ENCODE measurements at places on chromosomes 1 and 21. TPM values are rescaled to one million over a fixed set of nuclear protein-coding genes. Genes with fewer than 3 reads are reported as not detected.

GBP5 gene
- polyA plus RNA-seq, result not detected

CSF3R gene
- not detected for polyA plus RNA-seq

ZBTB7B gene
- polyA plus RNA-seq, result 8.7 TPM

AKIRIN1 gene
- 74.3 TPM for polyA plus RNA-seq

LY9 gene
- polyA plus RNA-seq, result not detected

SMPDL3B gene
- 0.07 TPM for polyA plus RNA-seq

OLIG2 gene
- not detected for polyA plus RNA-seq

TP73 gene
- not detected for polyA plus RNA-seq

CFAP141 gene
- polyA plus RNA-seq, result not detected

COL18A1 gene
- 37.0 TPM for polyA plus RNA-seq

BACE2 gene
- polyA plus RNA-seq, result 61.4 TPM

BARHL2 gene
- not detected for polyA plus RNA-seq

ZNF672 gene
- 10.9 TPM for polyA plus RNA-seq

- no peak for DNase-seq
Measured at GRCh38 chr1:160548183-160548582, 25.1 kb upstream of the SLAMF6 start.

- peak; percentile 61 for DNase-seq
Measured at GRCh38 chr1:42657981-42658876, at the start of gene PPIH. TSS of gene PPIH (plus strand) at chr1:42658423. CDS start at chr1:42658447, 24 bp downstream.

GRCh38 chr1:178004926-178005391 lies 35.1 kb upstream of the SEC16B start:
- no peak for DNase-seq

GRCh38 chr1:204350857-204351573 lies 8.7 kb downstream of the PLEKHA6 start:
- DNase-seq, result peak; percentile 59

- DNase-seq, result no peak
Measured at GRCh38 chr1:181538836-181539235, 55.5 kb downstream of the CACNA1E start.

GRCh38 chr21:26153758-26154157 lies 16.8 kb downstream of the APP start:
- DNase-seq, result no peak

- DNase-seq, result peak; percentile 55
Measured at GRCh38 chr1:78840453-78841271, 165.9 kb downstream of the ADGRL4 start.

DNA sequence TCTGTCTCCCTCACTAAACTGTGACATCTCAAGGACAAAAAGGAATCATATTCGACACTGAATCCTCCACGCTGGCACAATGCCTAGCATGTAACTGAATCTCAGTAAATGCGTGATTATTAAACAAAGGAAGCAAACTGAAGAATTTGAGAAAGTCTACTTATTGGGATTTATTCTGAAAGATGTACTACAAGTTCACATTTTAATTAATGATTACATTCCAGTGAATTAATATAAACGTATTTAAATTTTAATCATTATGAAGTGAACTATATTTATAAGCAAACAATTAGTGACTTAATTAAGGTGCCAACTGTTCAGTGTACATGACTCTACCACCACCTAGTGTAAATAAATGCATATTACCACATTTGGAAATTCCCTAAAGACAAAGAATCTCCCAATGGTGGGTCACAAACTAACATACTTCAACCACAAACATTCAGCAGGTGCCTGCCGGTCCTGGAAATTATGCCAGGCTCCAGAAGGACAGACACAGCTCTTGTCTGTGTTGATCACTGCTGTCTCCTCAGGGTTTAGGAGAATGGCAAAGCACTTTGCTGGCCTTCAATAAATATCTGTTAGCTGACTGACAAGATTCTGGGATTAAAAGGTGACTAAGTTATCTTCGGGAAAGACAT lies 56.3 kb downstream of the SMYD3 start:
- no peak for DNase-seq

GRCh38 chr1:10621906-10622305 lies 147.2 kb downstream of the PEX14 start:
- no peak for DNase-seq

- DNase-seq, result no peak
Measured at GRCh38 chr1:35577071-35577998, 4.2 kb downstream of the TFAP2E start.

- DNase-seq, result no peak
Measured at GRCh38 chr1:241738284-241739078, 86.4 kb downstream of the WDR64 start.

GRCh38 chr21:44010429-44010828 lies 1.7 kb upstream of the TRAPPC10 start:
- DNase-seq, result no peak

GRCh38 chr1:93758842-93759515 lies 77.3 kb upstream of the BCAR3 start:
- DNase-seq, result no peak

DNA sequence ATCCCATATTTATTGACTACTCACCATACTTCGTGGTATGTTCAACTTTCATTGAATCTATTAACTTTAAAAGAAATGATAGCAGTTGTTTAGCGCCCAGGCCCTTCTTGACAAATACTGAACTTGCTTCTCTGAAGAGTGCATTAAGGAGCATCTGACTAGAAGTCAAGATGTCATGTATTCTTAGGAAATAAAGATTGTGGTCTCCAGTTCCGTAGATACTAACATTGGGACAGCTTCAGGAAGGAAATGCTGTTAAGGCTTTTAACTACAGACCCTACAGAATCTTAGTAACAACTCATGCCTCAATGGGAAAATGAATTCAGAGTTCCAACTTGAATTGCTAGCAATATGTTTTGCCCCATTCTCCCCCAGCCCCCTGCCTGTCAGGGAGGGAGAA lies 14.8 kb downstream of the LYST start:
- no peak for DNase-seq

DNA sequence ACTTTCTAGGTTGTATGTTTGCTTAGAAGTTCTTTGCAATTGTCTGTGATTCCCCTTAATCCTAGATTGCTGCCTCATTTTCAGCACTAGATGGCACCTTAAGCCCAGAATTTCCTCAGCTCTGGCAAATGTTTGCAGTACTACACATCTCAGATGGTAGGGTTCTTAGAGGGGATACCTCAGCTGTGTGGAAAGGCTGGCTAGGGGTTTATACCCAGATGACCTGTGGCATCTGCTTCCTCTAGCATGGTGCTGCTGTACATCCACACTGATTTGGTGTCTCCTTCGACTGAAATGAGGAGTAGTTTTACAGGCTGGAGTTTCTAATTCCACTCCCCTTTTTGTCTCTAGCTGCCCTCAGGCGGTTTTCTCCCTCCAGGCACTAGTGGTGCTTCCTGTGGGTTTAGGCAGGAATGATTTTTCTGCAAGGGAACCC lies 23.5 kb downstream of the ASB17 start:
- DNase-seq, result peak; percentile 11
